ENCODE measurements at places on chromosomes 2 and 18.

DNA sequence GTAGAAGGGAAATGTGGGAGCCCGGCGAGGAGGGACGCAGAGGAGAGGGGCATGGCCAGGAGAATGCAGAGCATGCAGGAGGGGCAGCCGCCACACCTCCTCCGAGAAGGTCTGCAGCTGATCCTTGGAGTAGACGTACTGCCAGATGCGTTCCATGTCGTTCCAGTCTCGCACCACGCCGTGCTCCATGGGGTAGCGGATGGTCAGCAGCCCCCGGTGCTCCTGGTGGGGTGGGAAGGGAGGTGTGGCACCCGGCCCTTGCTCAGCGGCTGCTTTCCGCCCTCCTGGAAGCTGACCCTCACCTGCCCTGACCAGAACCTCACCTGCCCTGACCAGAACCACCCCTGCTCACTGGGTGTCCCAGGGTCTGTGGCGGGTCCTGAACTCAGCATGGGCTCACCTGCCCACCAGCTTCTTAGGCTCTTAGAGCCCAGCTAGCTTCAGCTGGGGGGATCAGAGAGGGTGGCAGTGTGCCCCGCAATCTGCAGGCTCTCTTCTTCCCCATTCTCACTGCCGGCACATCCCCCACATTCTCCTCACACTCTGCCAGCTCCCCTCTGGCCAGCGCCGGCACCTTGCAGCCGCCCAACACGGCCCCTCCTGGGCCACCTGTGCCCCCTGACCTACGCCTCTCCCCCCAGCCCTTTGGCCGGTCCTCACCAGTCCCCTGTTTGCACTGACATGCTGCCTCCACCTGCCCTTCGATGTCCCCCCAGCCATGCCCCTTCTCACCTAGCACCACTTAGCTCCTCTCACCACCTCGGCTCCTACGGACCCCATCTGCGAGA lies 4.4 kb downstream of the ACTR1B start:
- DNase-seq = no peak

GRCh38 chr2:127226520-127227263 lies 6.6 kb upstream of the CYP27C1 start:
- no peak for DNase-seq

GRCh38 chr2:37676274-37676673 lies 4.8 kb upstream of the CDC42EP3 start:
- no peak for DNase-seq

GRCh38 chr2:222693837-222694236 lies 22.4 kb downstream of the MOGAT1 start:
- no peak for DNase-seq

- no peak for DNase-seq
Measured at GRCh38 chr2:175158894-175159293, 9.1 kb downstream of the ATF2 start.

GRCh38 chr2:186882511-186883071 lies 33.6 kb upstream of the ZSWIM2 start:
- no peak for DNase-seq

DNA sequence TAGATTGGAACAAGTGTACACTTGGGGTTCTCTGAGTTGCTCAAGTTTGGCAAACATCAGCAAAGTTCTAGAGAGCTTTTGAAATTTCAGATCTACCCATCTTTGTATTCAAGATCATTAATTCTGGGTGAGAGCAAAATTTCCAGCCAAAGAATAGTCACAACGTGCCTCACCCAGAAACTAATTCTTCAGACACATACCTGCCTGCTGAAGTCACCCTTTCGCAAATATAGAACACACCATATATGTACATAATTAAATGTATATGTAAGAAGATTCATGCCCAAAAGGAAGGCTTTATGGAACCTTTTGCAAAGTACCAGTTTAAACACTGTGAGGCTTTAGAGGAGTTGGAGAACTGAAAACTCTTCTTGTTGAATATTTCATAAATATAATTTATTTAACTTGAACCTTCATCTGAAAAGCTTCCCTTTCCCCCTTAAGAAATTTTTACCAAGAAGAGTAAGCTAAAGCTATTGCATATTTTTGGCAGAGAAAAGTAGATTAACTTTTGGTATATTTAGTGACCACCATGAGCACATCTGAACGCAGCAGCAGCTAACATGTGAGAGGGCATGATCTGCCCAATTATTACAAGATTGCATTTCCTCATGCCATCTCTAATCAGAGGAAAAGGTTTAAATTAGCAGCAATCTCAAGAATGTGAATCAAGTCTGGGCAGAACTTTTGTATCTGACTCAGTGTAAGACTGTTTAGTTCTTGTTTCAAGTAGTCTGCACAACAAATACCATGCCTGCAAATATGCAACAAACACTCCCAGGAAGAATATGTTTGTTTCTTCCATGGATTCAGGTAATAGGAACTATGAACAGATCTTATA lies 8.2 kb downstream of the RND3 start:
- no peak for DNase-seq

GRCh38 chr2:28670856-28671255 lies 80.8 kb upstream of the PPP1CB start:
- no peak for DNase-seq

DNA sequence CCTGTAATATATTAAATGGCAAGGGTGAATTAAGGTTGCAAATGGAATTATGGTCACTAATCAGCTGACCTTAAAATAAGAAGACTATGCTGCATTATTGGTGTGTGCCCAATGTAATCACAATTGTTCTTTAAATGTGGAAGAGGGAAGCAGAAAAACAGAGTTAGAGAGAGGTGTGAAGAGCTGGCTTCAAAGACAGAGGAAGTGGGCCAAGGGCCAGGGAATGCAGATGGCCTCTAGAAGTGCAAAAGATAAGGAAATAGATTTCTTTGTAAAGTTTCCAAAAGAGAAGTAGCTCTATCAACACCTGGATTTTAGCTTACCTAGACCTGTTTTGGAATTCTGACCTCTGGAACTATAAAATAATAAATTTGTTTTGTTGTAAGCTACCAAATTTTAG lies 276.0 kb downstream of the LRRTM1 start:
- no peak for DNase-seq

All from GM12892 (cell line).